Type B pancreatic cell (in vitro differentiated cells): ENCODE measurements at places on chromosomes 5 and 9.

- H3K27ac ChIP-seq, result no peak overlapping the region
- H3K36me3 ChIP-seq, result no peaks in the 10 kb centered on the region
- H3K4me3 ChIP-seq, result no peak overlapping the region
- peaks cover 10% of the 10 kb centered on the region for H3K4me1 ChIP-seq
Measured at GRCh38 chr5:38613992-38614836, 57.8 kb upstream of the LIFR start.

GRCh38 chr9:70107558-70107957 lies 63.9 kb downstream of the MAMDC2 start:
- no peak overlapping the region for H3K27ac ChIP-seq
- H3K36me3 ChIP-seq, result no peaks in the 10 kb centered on the region
- H3K4me1 ChIP-seq, result peaks cover 7% of the 10 kb centered on the region
- peaks cover 11% of the 10 kb centered on the region for H3K27me3 ChIP-seq
- H3K4me3 ChIP-seq, result no peak overlapping the region

GRCh38 chr9:133915534-133916158 lies 76.5 kb downstream of the VAV2 start:
- peak overlapping the region; percentile 62 for H3K27ac ChIP-seq
- no peak for DNase-seq
- H3K4me1 ChIP-seq, result peaks cover 57% of the 10 kb centered on the region
- H3K36me3 ChIP-seq, result no peaks in the 10 kb centered on the region
- no peaks in the 10 kb centered on the region for H3K27me3 ChIP-seq

GRCh38 chr5:127925916-127926315 lies 157.7 kb upstream of the SLC12A2 start:
- H3K4me3 ChIP-seq, result no peak overlapping the region
- no peak overlapping the region for H3K27ac ChIP-seq
- peaks cover 19% of the 10 kb centered on the region for H3K4me1 ChIP-seq
- H3K27me3 ChIP-seq, result no peaks in the 10 kb centered on the region
- no peaks in the 10 kb centered on the region for H3K36me3 ChIP-seq
- DNase-seq, result no peak

- H3K4me3 ChIP-seq, result no peak overlapping the region
- DNase-seq, result no peak
- no peak overlapping the region for H3K27ac ChIP-seq
- H3K36me3 ChIP-seq, result no peaks in the 10 kb centered on the region
- no peaks in the 10 kb centered on the region for H3K27me3 ChIP-seq
Measured at GRCh38 chr9:2389404-2389803, 232.2 kb upstream of the VLDLR start.
